ENCODE measurements at places on chromosomes 11 and 22. TPM values are rescaled to one million over a fixed set of nuclear protein-coding genes. Genes with fewer than 3 reads are reported as not detected.

The TRPM5 gene
- total RNA-seq, result not detected

- H3K27ac ChIP-seq, result no peak overlapping the region
- no peak overlapping the region for H3K4me3 ChIP-seq
- H3K36me3 ChIP-seq, result no peaks in the 10 kb centered on the region
Measured at GRCh38 chr11:2533587-2534133, 88.9 kb downstream of the KCNQ1 start.

DNA sequence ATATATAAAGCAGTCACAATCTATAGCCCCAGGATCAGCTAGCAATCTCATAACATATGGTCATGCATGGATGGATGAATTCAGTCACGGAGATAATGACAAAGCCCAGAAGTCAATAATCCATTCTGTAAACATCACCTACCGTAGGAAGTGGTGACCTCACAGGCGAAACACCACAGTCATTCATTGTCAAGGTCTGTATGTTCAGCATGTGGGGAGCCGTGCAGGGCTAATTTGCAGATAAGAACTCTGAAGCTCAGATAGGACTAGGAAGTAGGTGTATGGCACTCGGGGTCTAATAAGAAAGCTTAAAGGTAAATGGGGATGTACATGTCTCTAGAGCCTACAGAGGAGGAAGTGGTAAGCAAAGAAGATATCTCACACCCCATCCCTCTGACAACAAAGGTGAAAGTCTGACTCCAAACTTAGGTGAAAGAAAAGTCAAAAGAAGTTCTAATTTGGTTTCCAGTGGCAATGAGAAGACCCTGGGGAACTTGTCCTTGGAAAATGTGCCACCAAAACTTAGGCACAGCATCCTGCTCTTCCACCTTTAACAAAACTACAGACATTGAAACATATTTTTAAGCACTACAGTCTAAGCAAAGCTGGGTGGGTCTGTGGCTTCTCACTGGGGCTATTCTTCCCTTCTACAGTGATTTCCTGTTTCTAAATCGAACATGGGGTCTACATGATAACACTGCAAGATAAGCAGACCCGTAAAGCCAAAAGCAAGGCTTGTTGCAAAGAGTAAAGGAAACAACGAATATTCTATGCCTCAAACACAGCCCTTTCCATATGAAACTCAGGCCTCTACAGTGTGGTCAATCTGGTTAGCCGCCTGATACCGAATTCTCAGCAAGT lies 5.2 kb downstream of the CRTAM start:
- peaks cover 15% of the 10 kb centered on the region for H3K4me1 ChIP-seq
- no peak overlapping the region for H3K27ac ChIP-seq
- no peaks in the 10 kb centered on the region for H3K36me3 ChIP-seq
- no peak overlapping the region for H3K4me3 ChIP-seq
- DNase-seq, result peak; percentile 58
- H3K27me3 ChIP-seq, result no peaks in the 10 kb centered on the region

DNA sequence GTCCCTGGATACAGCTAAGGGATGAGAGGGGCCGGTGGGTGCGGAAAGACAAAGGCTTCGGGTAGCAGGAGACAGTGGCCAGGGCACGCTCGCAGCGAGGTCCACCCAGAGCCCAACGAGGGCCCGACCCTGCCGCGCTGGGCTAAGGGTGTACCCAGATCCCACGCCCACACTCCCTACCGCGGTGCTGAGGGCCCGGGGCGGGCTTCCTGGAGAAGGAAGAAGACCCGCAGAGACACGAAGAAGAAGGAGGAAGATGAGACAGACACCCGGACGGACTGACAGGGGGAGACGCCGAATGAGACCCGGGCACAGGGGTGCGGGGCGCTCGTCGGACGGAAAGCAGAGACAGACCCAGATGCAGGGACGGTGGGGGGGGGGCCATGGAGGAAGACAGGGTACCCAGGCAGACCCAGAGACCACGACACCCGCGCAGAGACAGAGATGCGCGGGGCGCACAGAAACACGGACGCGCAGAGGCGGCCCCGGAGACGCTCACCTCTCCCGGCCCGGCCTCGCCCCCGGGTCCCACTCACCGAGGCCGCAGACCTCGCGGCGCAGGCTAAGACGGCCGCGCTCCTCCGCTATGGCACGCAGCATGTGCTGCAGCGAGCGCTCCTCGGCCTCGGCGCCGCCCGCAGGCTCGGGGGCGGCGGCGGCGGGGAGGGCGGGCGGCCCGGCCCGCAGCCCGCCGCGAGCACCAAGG lies 437 bp downstream of the KIAA0930 start:
- H3K36me3 ChIP-seq, result peaks cover 2% of the 10 kb centered on the region
- no peak overlapping the region for H3K27ac ChIP-seq
- H3K4me1 ChIP-seq, result peaks cover 25% of the 10 kb centered on the region
- no peaks in the 10 kb centered on the region for H3K27me3 ChIP-seq

GRCh38 chr11:111137846-111138245 lies 107.7 kb upstream of the POU2AF2 start:
- H3K4me3 ChIP-seq, result no peak overlapping the region
- no peak for DNase-seq
- H3K27ac ChIP-seq, result no peak overlapping the region
- no peaks in the 10 kb centered on the region for H3K36me3 ChIP-seq

DNA sequence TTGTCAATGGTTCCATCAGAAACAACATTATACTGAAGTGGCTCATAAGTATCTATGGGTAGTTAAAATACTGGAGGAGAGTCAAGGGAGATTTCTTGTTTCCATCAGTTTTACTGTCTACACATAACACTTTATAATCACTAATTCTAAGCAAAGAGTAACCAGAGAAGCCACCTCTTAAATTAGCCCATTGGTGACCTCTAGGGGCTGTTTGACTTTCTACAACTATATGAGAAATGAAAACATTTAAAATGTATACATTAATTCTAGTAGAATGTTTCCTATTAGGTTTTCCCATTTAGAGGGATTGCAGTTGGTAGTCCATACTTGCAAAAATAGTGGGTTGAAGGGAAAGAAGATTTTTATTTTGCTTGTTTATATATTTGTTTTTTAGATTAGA lies 504.3 kb downstream of the FAM181B start:
- H3K27ac ChIP-seq, result no peak overlapping the region
- H3K27me3 ChIP-seq, result no peaks in the 10 kb centered on the region
- no peak overlapping the region for H3K4me3 ChIP-seq
- H3K4me1 ChIP-seq, result no peaks in the 10 kb centered on the region
- no peaks in the 10 kb centered on the region for H3K36me3 ChIP-seq
- DNase-seq, result no peak

Data from activated CD4-positive, alpha-beta memory T cell treated with anti-CD3 and anti-CD28 coated beads for 36 hours (primary cell).